Activated naive CD8-positive, alpha-beta T cell treated with anti-CD3 and anti-CD28 coated beads, Interleukin-2, amount 10 ng/mL, durations not matched to agents 7 days and 5 days (primary cell): ENCODE measurements at places on chromosomes 16 and 17. TPM values are rescaled to one million over a fixed set of nuclear protein-coding genes. Genes with fewer than 3 reads are reported as not detected.

- peaks cover under 1% of the 10 kb centered on the region for H3K27me3 ChIP-seq
- no peaks in the 10 kb centered on the region for H3K4me1 ChIP-seq
- DNase-seq: no peak
- no peak overlapping the region for H3K4me3 ChIP-seq
- no peaks in the 10 kb centered on the region for H3K36me3 ChIP-seq
These were observed 183.9 kb upstream of the CDH5 start for GRCh38 chr16:66182592-66182991.

The CSF3 gene
- total RNA-seq: not detected

- no peaks in the 10 kb centered on the region for H3K36me3 ChIP-seq
- H3K4me1 ChIP-seq: peaks cover 8% of the 10 kb centered on the region
- no peak for DNase-seq
- H3K27ac ChIP-seq: no peak overlapping the region
- no peaks in the 10 kb centered on the region for H3K27me3 ChIP-seq
- H3K4me3 ChIP-seq: no peak overlapping the region
These were observed 66.0 kb downstream of the SNX20 start for GRCh38 chr16:50614955-50615724.

The CENPX gene
- total RNA-seq: 62.0 TPM

The AIPL1 gene
- not detected for total RNA-seq

DNA sequence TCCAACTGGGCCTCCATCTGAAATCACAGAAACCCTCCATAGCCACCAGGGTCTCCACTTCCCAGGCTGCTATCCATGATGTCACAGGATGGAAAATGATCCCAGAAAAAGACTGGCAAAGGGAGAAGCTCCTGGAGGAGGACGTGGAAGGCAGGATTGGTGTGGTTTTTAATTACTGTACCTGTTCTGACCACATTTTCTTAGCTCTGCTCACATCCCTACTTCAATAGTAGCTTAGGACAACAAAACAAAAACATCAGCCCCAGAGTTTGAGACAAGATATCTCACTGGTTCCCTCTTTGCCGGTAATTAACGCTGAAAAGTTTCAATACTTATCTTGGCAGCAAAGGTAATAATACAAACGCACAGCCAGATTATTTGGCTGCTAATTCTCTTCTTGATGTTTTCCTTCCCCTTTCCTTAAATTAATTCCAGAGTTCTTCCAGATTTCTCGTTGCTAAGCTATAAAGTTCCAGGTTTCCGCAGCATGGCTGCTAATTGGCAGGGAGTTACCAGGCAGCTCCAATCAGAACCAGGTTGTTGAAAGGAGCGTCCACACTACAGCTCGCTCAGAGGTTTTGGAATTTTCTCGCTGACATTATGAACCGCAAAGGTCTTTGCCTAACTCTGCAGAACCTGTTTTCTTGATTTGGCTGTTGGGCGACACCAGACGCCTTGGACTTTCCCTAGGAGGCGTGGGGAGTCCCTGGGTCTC is 263.4 kb downstream of the MRTFB start:
- H3K36me3 ChIP-seq: no peaks in the 10 kb centered on the region
- no peaks in the 10 kb centered on the region for H3K27me3 ChIP-seq
- peaks cover 5% of the 10 kb centered on the region for H3K4me1 ChIP-seq
- H3K4me3 ChIP-seq: no peak overlapping the region
